ENCODE measurements at places on chromosomes 3 and 15.

GRCh38 chr3:128436214-128436613 is 30.5 kb downstream of the DNAJB8 start:
- DNase-seq = no peak

- no peak for DNase-seq
These were observed 85.7 kb upstream of the RNF7 start for GRCh38 chr3:141652349-141652748.

DNA sequence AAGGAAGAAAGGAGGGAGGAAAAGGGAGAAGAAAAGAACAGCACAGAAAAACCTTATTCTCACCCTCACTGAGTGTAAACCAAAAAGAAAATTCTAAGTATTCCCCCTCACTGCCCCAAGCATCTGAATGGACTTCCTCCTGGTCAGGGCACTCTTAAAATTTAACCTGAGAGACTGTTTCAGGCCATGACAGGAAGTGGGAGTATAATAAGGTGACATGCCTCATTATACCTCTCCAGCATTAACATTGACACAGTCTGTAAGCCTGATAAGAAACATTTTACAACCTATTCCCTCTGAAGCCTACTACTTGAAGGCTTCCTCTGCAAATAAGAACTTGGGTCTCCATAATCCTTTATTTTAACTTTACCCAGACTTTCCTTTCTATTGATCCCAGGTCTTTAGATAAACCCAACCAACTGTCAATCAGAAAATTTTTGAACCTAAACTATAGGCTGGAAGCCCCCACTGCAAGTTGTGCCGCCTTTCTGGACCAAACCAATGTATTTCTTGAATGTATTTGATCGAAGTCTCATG is 41.7 kb downstream of the SLCO2A1 start:
- DNase-seq = no peak

- DNase-seq = no peak
These were observed 14.7 kb downstream of the ST3GAL6 start for GRCh38 chr3:98777801-98778220.

DNA sequence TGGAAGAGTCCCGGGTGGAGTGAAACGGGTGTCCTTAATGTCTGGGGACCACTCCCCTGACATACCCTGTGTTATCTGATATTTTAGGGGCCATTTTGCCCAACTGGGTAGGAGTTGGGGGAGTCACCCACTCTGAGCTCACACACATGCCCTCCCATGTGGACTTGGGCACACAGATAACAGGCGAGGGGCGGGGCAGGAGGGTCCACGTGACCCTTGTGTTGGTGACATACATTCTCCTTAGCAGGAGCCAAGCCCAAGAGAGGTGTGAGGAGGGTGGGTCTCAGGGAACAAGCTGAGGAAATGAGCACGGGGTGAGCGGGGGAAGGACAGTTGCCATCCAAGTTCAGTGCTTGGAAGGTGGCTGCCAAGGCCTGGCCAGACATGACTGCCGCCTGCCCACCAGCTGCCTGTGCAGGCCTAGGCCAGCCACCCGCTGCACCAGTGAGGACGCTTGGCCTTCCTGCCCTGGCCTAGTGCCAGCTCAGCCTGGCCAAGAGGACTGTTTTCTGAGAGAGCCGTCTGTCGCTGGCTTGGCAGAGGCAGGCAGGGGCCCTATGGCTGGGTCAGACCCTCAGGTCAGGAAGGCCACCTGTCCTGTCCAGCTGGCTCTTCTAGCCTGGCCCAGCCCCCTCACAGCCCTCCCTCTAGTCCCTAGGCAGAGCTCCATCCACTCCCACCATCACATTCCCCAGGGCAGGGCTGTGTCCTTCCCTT is 31.3 kb upstream of the TMEM115 start:
- DNase-seq = no peak

GRCh38 chr3:178267158-178267844 is 268.9 kb upstream of the KCNMB2 start:
- no peak for DNase-seq

GRCh38 chr3:32239307-32240158 is 1.1 kb downstream of the CMTM8 start:
- DNase-seq = no peak

GRCh38 chr3:149489060-149489690 is 14.7 kb downstream of the TM4SF4 start:
- DNase-seq = no peak

DNA sequence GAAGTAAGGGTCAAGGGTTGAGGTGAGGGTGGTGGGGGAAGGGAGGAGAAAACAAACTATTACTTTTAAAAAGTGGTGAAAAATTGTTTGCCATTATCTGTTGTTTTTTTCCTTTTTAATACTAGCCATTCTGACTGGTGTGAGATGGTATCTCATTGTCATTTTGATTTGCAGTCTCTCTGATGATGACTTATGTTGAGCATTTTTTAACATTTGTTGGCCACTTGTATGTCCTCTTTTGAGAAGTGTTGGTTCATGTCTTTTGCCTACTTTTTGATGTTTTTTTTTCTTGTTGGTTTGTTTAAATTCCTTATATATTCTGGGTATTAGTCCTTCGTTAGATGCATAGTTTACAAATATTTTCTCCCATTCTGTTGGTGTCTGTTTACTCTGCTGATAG is 185.9 kb upstream of the ANKRD28 start:
- no peak for DNase-seq

GRCh38 chr3:27458929-27459328 is 25.3 kb downstream of the SLC4A7 start:
- no peak for DNase-seq

GRCh38 chr3:157475921-157476414 is 27.2 kb downstream of the VEPH1 start:
- DNase-seq = no peak

- DNase-seq = no peak
These were observed 9.0 kb downstream of the MORF4L1 start for GRCh38 chr15:78881681-78882080.

DNA sequence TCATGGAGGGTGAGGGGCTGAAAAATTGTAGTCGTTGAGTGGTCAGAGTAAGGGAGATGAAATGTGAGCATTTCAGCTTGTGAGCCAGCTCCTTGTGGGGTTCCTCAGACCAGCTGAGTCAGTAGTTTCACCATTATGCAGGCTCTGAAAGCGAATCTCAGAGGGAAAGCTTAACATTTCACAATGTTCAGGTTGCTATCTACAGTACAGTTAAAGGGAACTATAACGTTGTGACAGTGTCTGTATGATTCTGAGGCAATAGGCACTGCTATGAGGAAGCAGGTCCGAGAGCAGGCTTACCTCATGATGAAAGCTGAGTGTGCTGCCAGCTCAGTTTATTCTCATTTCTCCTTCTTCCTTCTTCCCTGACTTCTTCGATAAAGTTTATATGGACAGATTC is 469.6 kb downstream of the EDEM1 start:
- no peak for DNase-seq

DNA sequence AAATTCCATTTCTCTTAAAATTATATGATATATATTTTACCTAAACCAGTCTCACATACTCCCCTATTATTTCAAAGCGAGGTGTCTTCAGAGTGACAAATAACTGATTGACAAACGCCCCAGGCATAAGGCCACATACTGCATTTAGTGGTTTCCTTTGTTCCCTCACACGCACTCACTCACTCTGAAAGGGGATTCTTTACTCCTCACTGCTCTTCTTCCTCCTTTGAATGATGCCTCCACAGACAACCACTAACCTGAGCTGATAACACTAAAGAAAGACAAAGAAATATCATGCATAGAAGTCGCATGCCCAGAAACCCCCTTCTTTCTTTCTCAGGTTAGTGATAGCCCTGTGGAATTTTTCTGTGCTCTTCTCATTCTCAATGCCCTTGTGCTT is 24.1 kb upstream of the BBX start:
- no peak for DNase-seq

DNA sequence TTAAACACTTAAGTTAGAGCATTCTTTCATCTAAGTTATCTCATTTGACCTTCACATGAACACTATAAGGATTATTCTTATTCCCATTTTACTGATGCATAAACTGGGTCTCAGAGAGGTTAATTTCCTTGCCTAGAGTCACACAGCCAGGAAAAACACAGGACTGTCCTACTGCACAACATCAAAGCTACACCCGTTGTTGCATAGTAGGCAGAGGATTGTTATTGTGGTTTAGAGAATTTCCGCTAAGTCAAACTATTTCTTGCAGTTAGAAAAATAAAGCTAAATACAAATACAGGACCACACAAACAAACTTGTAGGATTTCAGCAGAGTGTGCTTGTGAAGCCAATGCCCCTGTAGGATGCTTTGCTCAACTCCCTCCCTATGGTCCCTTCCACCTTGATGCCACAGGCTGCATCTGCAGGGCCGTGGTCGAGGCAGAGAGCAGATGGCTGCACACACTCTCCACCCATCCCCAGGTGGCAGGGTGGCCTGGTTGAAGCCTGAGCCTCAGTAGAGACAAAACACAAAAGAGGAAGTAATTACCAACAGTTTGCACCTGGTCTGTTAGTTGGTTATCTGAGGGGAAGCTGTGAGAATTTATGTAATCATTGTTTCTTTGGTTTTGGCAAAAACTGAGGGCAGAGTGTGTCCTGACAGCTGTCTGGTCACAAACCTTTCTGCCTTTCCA is 41.1 kb upstream of the SKOR1 start:
- no peak for DNase-seq

- DNase-seq = no peak
These were observed 14.7 kb upstream of the SYNM start for GRCh38 chr15:99090011-99090699.

DNA sequence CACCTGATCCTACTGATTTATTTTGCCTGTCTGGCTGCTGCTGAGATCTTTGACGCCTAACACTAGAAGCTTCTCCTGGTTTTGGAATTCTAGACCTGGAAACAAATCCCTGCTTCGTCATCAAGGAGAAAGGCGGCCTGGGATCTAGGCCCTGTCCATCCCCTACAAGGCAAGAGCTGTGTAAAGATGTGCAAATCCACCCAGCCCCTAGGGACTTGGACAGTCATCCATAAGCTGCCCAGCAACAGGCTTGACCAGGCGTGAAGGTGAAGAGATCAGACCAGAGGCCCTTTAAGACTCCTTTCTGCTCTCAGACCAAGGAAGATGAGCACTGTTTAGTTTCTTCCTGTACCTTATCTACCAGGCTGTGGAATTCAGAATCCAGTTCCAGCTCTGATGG is 32.2 kb downstream of the SLC41A3 start:
- DNase-seq = no peak

DNA sequence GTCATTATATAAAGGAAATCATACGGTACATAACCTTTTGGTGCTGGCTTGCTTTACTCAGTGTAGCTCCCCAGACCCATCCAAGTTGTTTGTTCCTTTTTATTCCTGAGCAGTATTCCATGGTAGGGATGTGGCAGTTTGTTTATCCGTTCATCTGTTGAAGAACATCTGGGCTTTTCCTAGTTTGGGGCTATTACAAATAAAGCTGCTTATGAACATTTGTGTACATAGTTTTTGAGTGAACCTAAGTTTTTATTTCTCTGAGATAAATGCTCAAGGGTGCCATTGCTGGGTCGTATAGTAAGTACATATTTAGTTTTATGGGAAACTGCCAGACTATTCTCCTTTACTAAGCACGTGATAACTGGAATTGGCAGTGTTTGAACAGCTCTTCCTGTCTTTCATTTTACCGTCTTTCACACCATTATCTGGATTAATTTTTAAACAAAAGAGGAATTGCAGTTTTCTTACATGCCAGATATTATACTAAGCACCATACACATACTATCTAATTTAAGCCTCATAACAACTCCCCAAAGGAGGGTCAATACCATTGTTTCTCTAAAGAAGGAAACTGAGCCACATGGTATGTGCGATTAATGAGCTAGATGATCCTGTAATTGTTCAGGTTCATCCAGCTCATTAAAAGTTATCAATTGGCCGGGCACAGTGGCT is 85.6 kb downstream of the PTPRG start:
- no peak for DNase-seq

- DNase-seq = no peak
These were observed 53.5 kb downstream of the BFSP2 start for GRCh38 chr3:133453383-133453782.

DNA sequence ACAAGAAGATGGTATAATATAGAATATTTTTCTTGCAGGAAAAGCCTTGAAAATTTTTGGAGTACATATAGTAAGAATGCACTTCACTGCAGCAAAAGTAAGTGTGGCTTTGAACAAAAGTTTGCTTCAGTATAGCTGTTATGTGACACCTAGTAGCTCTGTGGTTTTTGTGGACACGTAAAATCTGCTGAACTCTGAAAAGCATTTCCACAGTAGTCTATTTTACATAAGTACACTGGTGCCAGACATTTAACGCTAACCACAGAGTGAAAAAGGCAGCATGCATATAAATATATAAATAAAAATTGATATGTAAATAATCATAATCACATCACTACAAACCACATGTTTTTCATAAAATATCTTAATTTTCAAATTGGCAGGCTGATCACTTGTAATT is 39.8 kb downstream of the CGGBP1 start:
- no peak for DNase-seq

- no peak for DNase-seq
These were observed 32.3 kb downstream of the PDZRN3 start for GRCh38 chr3:73592154-73593144.

DNA sequence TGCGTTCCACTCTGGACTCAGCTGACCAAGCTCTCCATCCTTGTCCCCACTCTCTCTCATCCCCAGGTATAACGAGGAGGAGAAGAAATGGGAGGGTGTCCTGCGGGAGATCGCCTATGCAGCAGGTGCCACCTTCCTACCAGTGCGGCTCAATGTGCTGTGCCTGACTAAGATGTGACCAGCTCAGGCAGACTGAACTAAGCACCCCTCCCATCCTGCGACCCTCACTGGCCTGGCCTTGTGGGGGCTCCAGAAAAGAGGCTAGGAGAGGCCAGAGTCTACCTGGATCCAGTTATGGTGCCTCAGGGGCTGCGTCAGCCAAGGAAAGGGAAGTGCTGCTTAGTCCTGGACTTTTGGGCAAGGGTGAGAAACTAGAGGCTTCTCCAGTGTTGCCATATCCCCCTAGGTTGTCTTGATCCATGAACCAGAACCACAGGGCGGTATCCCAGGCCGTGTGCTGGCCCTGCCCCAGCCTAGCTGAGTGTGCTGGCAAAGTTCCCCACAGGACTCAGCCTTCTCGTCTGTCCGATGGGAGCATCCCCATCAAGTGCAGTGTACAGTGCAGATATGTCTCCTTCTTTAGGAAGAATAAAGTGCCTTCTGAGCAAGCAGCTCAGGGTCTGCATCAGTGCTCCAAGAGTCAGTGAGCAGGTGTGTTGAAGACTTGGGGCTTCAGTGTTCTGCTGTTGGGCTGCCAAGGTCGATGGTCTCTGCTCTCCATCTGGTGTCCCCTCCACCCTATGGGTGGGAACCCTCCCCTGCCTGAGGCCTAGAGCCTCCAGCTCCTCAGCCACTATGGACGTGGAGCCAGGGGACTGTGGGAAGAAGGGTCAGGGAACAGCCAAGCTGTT is 6.7 kb downstream of the KLHL40 start:
- no peak for DNase-seq

DNA sequence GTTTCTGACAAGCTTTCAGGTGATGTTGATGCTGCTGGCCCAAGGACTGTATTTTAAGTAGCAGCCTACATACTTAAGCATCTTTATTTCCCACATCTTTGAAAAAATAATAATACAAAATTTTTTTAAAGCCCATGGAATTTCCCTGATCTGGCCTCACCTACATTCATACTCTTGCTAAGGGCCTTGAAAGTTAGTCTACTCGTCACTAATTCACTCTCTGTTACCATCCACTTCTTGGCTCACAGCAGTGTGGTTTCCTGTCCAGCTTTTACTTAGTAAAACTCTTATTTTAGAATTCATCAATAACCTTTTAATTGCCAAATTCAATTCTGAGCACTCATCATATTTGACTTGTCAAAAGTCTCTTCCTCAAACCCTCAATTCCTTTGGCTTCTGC is 59.3 kb upstream of the CRTC3 start:
- no peak for DNase-seq

Measured in activated T-helper 9 cell treated with anti-CD3 and anti-CD28 coated beads, Interleukin-2, amount 50 U/mL, for 16 hours (primary cell).